ENCODE measurements at places on chromosomes 12 and 14.

- DNase-seq = no peak
These were observed 139.4 kb downstream of the MON2 start for GRCh38 chr12:62605981-62606380.

DNA sequence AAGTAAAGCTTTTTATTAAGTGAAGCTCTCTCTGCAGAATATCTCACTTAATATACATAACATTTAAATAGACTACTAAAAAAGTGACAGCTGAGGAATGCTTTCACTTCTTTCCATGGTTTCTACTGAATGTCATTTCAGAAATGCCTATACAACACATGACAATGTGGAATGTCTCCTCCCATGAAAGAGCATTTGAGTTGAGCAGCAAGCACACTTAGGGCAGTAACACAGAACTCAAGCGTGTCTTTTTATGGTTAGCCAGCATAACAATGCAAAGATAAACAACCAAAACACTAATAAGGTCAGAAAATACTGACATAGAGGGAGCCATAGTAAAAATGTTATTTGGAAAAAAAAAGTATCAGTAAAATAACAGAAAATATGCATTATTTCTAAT lies 9.4 kb downstream of the PPP1R12A start:
- no peak for DNase-seq

DNA sequence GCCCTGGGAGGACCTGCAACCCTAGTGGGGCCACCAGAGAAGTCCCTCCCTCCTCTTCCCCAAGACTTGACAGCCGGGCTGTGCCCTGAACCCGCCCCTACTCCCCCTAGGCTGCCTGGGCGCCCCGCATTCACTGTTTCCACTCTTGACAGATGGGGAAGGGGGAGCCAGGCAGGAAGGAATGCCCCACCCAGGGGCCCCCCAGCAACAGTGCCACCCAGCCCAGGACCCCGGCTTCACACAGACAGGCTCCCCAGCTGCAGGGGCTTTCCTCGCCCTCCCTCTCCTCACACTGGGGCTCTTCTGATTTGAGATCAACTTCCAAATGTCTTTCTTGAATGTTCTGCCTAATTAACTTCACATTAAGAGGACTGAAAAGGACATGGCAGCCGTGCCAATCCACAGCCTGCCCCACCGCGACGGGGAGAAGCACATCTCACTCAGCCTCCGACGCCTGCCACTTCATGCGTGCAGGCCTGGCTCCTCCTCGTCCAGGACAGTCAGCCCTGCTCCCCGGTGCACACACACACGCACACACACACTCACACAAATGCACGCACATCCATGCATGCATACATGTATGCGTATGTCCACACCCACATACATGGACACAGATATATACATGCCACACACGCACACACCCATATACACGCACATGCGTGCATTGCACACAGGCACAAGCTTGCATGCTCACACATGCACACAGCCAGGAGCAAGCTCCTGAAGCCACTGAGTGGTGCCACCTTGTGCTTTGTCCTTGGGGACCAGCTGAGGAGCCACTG lies 19.6 kb upstream of the C14orf180 start:
- DNase-seq = no peak

DNA sequence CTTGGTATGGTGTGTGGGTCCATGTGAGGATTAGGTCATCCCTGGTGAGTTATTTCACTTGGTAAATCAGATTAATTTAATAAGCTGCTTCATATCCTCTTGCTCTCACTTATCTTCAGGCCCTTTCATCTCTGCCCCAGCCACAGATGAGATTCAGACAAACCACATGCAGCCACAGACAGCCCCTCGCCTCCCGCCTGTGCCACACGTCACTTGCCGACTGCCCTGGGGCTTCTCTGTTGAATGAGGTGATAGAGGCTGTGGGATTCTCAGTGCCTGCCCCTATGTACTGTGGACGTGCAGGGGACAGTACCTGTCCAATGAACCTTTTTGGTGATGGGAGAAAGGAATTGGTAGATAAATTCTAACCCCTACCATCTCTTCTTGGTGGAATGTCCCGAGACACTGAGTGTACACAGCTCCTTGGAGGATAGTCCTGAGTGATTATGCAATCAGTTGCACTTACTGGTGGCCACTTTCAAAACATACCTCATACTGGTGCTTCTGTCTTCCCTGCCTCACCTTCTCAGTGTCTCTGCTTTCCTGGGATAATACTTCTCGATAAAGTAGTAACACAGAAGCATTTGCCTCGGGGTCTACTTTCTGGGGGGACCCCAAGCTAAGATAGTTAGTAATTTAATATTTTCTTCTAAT lies 248.7 kb downstream of the TTC6 start:
- peak; percentile 12 for DNase-seq

DNA sequence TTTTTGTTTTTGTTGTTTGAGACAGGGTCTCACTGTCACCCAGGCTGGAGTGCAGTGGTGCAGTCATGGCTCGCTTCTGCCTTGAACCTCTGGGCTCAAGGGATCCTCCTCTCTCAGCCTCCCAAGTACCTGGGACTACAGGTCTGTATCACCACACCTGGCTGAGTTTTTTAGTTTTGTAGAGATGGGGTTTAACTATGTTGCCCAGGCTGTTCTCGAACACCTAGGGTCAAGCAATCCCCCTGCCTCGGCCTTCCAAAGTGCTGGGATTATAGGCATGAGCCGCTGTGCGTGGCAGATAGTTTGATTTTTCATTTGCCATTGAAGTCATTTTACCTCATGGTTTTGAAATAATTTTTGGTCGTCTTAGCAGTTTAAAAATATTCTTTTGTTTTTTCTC lies 94.3 kb upstream of the EIF5 start:
- no peak for DNase-seq

- DNase-seq = peak; percentile 75
These were observed 25.3 kb upstream of the GPR132 start for GRCh38 chr14:105090493-105091053.

DNA sequence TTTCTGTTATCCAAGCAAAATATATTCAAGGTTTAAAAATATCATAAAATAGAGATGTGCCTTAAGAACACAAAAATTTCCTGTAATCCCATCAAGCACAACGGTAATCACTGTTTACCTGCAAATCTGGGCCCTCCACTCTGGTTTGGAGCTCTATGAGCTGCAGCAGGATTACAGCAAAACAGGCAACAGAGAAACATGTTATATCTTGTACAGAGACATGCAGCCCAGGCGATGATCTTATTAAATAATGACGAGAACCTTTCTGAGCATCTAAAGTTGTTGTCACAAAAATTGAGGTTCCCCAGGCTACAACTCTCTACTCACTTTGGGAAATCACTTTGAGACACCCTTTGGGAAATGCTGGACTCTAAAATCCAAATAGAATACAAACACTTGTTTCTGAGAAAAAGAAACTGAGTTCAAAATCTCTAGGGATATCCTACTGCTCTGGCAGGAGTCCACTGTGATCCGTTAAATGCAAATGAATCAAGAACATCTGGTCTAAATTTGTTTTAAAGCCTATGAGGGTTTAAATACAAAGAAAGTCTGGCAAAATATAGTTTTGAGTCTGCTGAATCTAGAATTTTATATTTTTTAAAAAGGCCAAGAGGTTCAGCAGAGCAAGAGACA lies 36.3 kb downstream of the STON2 start:
- DNase-seq = no peak

DNA sequence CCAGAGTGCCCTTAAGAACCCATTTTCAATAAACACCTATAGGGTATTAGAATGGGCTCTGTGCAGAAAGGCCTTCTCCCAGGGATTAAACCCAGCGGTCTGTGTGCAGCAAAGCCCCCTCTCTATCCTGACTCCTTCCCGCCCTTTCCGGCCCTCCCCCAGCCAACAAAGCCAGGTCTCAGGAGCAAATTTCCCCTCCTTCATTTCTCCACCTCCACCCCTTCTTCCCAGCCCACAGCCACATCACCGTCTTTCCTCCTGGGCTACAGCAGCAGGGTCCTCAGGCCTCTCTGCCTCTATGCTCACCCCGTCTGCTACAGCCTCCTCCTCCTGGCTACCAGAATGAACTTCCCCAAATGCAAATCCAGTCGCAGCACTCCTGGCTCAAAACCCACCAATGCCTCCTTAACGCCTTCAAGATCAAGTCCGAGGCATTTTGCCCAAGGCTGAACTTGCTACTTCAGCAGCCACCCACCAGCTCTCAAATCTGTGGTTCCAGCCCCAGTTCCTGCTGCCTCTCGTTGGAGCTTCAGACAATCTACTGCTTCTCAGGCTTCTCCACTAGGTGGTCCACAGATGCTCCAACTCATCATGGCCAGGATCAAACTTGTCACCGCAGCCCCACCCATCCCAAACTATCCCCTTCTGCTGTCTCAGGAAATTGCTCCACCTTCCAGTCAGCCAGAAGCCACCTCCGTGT lies 134.8 kb downstream of the BCL11B start:
- DNase-seq = no peak

- DNase-seq = no peak
These were observed 99.5 kb upstream of the FSCB start for GRCh38 chr14:44606576-44606975.
